Gastroesophageal sphincter (tissue), 4 donors: ENCODE measurements at places on chromosomes 4 and X. TPM values are rescaled to one million over a fixed set of nuclear protein-coding genes. Genes with fewer than 3 reads are reported as not detected.

DNA sequence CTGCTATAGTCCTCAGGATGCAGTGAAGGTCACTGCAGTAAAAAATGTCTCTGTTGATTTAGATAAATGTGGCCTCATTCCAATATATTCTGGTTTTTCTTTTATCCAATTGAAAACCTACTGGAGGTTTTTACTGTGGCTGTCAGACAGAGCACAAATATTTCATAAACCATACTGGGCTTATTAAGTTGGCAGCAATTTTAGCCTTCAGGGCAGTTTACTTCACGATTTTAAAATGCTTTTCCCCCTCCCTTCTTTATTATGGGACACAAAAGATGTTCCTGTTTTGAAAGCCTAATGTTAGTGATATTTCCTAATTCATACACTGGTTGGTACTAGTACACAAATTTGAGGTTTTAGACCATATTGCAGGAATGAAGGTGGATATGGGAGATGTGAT lies 939.4 kb downstream of the C4orf33 start:
- ATAC-seq: no peak

DNA sequence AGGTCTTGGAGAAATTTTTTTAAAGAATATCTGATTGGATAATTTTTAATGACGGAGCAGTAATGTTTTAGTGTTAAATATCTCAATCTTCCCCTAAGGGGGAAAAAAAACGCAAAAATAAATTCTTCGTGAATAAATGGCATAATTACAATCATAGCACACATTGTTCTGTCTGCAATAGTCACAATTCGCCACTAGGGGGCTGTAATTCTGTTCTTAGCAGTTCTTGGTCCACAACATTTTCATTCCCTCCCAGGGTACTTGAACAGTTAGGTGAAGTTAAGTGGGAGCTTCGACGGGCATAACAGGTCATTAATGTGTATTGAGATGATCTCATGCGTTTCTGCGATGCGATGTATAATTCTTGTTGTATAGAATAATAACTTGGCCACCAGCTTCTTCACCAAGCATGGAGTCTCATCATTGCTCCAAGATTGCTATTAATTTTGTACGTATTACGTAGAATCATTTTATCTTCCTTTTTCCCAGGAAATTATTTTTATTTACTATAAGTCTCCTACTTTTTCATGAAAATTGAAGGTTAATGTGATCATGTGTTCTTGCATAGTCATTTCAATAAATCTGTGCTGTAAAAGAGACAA lies 27.2 kb downstream of the HTR2C start:
- ATAC-seq: no peak

DNA sequence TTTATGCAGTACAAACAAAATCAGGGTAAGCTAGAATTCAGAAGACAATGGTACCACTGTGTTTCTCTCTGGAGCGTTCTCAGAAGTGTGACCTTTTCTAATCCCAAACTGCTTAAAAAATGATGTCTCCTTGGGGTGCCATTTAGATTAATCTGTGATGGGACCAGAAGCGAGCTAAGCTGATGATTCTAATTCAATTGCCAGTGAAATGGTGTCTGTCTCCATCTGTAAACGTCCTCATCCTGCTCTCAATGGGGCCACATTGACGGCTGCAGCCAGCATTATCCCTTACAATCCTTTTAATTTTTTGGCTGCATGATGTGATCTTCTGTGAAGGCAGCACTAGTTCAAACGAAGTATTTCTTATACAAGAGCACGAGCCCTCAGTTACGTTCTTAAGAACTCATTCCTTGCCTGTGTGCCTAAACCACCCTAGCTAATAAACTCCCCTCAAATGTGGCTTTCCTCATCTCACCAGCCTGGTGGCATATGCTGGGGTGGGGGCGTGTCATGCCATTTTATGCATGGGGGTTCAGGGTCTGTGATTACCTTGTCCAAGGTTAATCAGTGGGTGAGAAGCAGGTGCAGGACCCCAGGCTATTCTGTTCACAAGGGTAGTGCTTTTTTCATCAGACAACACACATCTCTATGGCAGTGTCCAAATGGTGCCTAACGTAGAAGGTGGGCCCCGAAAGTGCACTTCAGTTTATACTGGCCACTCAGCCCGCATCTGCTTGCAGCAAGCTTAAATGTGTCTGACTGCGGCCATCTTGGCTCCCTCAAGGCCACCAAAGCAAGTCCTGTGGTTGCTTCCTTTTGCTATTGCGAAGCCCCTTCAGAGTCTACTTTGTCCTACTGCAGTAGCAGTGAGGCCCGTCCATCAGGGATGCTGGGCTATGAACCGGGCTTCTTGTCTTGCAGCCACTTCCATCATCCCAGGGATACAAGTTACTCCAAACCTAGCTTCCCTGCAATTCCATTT lies 45.7 kb upstream of the SLC2A9 start:
- no peak for ATAC-seq

DNA sequence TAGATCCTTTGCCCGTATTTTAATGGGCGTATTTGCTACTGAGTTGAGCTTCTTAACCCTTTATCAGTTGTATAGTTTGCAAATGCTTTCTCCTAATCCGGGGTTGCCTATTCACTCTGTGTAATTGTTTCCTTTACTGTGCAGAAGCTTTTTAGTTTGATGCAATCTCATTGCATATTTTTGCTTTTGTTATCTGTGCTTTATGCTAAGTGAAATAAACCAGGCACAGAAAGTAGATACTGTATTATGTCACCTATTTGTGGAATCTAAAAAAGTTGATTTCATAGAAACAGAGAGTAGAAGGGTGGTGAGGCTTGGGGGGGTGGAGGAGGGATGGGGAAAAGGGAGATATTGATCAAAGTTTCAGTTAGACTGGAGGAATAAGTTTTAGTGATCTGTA lies 17.7 kb downstream of the OGT start:
- no peak for ATAC-seq

- ATAC-seq: no peak
Observed at GRCh38 chr4:184937745-184938144, 80.5 kb upstream of the HELT start.

DNA sequence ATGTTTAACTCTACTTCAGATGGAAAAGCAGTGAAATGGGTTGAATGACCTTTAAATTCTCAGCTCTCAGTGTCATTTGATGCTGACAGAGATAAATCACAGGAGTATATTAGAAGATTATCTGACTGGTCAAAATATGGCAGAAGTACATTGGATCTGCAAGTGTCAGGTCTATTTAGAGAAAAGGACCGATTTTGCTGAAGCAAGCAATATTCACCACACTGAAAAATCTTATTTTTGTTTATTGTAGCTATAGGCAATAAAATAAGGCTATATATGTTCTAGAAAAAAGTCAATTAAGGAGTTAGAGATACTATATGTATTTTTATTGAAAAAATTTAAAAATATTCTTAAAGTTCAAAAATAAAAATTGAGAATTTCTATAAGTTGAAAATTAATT lies 325.3 kb downstream of the CXXC4 start:
- ATAC-seq: no peak

MAEA gene
- 51.6 TPM for total RNA-seq

EPGN gene
- 1.6 TPM for total RNA-seq

ERCC6L gene
- not detected for total RNA-seq

STK32B gene
- total RNA-seq: 5.3 TPM

USP17L21 gene
- not detected for total RNA-seq

AADAT gene
- total RNA-seq: 7.3 TPM

USP51 gene
- 1.8 TPM for total RNA-seq

MAGEE1 gene
- total RNA-seq: 5.3 TPM

AMER1 gene
- total RNA-seq: 8.9 TPM

KCND1 gene
- total RNA-seq: 2.7 TPM

TLR2 gene
- total RNA-seq: 9.5 TPM

RAB41 gene
- total RNA-seq: not detected

ZNF275 gene
- 13.6 TPM for total RNA-seq

REPS2 gene
- 23.1 TPM for total RNA-seq
